NCI-H446 (cell line): ENCODE measurements at places on chromosomes 3 and 15.

GRCh38 chr15:61829514-61829889 lies 230.7 kb downstream of the VPS13C start:
- no peak for DNase-seq

GRCh38 chr15:72271895-72272212 lies 500 bp downstream of the PARP6 start:
- DNase-seq = no peak

DNA sequence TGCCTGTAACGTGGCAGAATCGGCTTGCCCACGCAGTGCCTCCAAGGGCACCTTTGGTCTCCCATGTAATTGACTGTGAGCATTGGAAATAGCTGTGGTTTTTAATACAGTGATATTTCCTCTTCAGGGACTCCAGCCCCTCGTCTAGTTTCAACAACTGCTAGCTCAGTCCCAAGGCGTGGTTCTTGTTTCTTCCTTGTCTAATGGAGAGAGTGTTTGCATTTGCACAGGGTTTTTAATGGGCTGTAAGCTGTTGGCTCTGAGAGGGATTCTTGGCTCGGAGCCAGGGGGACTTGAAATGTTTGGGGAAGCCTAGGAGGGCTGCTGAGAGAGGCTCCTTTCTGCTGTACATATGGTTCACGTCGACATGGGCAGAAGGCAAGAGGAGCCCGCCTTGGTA lies 86.2 kb downstream of the THSD4 start:
- DNase-seq = no peak

DNA sequence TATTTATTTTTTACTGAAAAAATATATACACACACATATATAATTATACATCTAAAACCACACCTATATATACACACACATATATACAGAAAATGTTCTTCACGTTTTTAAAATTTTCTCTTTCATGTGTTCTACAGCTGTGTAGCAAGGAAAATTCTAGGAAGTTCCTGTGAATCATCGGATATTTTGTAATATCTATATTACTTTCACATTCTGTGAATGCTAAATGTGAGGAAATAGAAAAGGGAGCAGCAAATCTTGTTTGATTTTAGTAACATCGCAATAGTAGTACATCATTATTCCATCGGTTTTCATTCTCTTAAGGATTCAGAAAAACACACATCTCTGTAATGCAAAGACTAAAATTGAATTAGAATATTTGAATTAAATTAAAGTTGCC lies 836.8 kb upstream of the NECTIN3 start:
- no peak for DNase-seq

DNA sequence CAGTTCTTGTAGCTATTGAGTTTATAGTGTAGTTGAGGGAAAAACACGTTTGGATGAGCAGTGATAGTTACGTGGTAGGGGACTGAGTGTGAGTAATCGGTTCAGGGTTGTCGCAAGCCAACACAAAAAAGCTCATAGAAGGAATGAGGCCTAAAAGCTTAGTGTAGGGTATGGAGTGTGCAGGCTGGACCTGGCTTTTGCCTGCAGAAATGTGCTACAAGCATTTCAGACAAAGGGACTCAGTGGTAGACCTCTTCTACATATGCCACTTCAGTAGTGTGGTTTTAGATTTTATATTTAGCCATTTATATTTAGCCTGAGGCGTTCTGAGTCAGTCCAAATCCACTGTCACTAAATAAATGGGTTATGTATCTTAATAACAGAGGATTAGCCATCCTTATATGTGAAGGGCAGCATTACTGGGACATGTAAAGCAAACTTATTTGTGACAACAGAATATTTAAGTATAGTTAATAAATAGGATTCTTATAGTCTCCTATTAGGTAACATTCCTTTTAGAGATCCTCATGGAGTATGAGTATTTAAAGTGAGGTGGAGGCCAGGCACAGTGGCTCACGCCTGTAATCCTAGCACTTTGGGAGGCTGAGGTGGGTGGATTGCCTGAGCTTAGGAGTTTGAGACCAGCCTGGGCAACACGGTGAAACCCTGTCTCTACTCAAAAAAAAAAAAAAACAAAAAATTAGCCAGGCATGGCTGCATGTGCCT lies 21.8 kb downstream of the ATP2C1 start:
- DNase-seq = no peak

- DNase-seq = no peak
Measured at GRCh38 chr15:51718219-51718618, 19.2 kb downstream of the LYSMD2 start.

GRCh38 chr3:54870423-54870822 lies 57.4 kb downstream of the LRTM1 start:
- DNase-seq = no peak

- no peak for DNase-seq
Measured at GRCh38 chr3:43296565-43296964, 10.2 kb downstream of the SNRK start.

- no peak for DNase-seq
Measured at GRCh38 chr3:4234889-4235288, 68.3 kb upstream of the SETMAR start.

GRCh38 chr3:19757773-19758172 lies 176.2 kb downstream of the EFHB start:
- DNase-seq = no peak

- DNase-seq = no peak
Measured at GRCh38 chr3:180615954-180616353, 14.0 kb downstream of the TTC14 start.

DNA sequence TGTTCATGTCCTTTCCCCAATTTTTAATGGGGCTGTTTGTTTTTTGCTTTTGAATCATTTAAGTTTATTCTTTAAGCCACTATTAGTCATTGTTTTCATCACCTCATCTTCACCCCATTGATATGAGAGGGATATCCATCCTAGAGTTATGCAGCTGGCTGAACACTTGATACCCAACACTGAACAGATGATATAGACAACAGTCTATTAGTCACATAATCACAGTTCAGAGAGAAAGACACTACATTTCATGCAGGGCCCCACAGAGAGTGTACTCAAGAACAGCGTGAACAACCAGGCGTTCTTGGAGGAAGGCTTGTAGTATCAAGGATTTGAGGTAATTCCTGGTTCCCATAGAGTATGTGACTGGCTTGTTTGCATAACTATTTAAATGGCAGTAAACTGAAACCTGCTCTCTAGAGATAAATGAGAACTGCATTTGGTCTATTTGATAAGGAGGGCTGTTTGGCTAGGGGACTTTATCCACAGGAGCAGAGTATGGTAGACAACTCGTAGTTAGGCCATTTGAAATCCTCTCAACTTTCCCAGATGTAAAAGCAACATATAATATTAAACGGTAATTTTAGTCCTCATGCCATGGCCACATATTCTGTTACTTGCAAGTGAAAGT lies 618.7 kb downstream of the SI start:
- no peak for DNase-seq

GRCh38 chr3:126663750-126664149 lies 8.8 kb upstream of the TXNRD3 start:
- DNase-seq = no peak

GRCh38 chr3:39150803-39151631 lies 2.4 kb downstream of the CSRNP1 start:
- DNase-seq = peak; percentile 57

DNA sequence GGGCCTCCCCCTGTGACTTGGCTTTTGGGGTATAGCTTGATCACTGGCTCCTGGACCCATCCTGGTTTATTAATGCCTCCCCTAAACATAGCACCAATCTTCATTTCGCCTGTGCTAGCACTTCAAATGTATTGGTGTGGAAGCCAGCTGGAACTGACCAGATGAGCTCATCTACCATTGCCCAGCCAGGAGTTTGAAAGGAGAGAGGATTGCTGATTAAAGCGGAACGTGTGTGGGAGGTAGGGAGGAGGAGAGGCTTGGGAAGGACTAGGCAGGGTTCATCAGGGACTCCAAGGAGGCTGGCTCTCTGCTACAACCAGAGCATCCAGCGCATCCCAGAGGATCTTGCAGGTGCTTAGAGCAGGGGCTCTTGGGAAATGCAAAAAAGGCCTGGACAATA lies 34.4 kb upstream of the TLE3 start:
- no peak for DNase-seq

GRCh38 chr15:53611145-53611920 lies 148.1 kb downstream of the WDR72 start:
- DNase-seq = no peak

GRCh38 chr3:2172561-2173171 lies 74.0 kb downstream of the CNTN4 start:
- no peak for DNase-seq

DNA sequence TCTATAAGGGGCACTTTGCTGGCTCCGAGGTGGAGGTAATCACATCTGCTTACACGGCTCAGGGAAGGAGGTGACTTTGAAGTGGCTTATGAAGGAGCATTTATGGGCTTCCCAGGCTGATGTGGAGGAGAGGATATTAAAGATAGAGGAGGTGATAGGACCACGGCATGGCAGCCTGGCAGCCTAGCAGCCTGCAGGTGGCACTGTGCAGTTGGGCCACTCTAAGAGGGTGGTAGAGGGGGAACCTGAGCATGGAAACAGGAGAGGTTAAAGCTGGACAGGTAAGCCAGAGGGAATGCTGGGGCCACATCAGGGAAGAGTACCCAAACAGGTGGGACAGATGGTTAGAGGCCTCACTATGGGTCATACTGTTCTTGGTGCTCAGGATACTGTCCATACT lies 375.0 kb downstream of the WDR72 start:
- DNase-seq = no peak

DNA sequence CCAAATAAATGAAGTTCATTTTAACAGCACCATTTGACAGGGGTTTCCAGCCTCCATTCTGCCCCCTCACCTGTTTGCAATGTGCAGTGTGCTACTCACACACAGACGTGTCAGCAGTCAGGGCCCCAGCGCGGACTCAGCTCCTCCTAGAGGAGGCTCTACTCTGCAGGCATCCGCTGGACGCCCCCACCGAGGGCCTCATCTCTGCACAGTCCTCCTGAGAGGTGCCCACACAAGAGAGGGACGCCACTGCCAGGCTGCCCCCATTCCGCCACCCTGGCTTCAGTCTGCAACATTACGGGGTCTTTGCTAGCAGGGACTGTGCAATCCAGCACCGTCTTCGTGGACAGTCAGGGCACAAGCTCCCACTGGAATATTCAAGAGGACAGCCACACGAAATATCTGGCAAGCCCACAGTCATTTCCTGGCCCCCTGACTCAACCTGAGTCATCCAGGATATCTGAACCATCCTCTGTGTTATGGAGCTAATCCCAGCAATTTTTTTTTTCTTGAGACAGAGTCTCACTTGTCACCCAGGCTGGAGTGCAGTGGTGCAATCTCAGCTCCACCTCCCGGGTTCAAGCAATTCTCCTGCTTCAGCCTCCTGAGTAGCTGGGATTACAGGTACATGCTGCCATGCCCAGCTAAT lies 255.0 kb downstream of the OCA2 start:
- DNase-seq = no peak
